Hippocampal formation (tissue), 2 donors: ENCODE measurements at places on chromosomes 16 and 17.

GRCh38 chr17:14332331-14332730 is 31.4 kb downstream of the HS3ST3B1 start:
- no peak for DNase-seq

DNA sequence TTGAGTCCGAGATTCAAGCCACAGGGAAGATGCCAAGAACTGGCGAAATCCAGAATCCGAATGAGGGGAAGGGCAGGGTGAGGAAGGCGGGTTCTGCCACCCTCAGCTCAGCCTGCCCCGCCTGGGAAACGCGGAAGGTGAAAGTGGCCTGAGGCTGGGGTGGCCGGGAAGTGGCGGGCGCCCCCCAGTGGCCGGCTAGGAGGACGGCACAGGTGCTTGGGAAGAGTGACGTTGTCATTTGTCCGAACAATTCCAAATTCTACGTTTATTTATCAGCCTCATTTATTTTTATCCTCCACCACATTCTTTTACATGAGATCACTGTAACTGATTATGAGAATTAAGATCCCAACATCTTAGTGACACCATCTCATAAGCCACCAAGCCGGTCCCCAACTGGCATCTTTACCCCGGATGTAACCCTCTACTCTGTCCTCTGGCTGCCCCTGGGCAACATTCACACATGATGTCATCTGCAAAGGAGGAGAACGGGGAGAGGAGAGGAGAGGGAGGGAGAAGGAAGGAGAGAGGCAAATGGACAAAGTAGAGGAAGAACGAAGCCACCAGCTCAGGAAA is 21.3 kb downstream of the SRCIN1 start:
- peak; percentile 44 for DNase-seq

GRCh38 chr17:73813201-73813600 is 169.0 kb upstream of the SDK2 start:
- no peak for DNase-seq

GRCh38 chr17:10205549-10206185 is 7.3 kb upstream of the GAS7 start:
- DNase-seq, result no peak

GRCh38 chr16:27482397-27483087 is 67.2 kb downstream of the GTF3C1 start:
- DNase-seq, result no peak

- DNase-seq, result no peak
Observed at GRCh38 chr17:73759734-73760438, 115.6 kb upstream of the SDK2 start.

DNA sequence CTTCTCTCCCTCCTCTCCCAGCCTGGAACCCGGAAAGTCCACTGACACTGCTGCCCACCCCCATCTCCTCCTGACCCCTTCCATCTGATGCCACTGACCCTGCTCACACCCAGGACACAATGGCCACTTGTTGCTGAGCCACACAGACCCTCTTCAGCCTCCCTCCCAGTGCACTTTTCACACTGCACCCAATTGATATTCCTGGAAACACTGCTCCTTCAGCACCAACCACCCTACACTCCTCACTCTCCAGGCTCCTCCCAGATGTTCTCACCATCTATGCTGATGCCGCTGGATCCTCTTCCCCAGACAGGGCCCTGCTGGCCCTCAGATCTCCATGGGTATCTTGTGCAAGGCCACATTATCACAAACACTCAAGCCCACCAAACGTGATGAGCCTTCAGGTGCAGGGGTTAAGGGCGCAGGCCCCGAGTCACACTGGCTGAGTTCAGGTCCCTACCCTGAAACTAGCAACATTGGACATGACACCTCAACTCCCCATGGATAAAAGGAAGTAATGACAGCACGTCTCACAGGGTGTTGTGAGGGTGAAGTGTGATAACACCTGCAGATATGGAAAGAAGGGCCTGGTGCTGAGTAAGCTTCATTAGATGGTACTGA is 238.1 kb downstream of the ZNF423 start:
- DNase-seq, result no peak

DNA sequence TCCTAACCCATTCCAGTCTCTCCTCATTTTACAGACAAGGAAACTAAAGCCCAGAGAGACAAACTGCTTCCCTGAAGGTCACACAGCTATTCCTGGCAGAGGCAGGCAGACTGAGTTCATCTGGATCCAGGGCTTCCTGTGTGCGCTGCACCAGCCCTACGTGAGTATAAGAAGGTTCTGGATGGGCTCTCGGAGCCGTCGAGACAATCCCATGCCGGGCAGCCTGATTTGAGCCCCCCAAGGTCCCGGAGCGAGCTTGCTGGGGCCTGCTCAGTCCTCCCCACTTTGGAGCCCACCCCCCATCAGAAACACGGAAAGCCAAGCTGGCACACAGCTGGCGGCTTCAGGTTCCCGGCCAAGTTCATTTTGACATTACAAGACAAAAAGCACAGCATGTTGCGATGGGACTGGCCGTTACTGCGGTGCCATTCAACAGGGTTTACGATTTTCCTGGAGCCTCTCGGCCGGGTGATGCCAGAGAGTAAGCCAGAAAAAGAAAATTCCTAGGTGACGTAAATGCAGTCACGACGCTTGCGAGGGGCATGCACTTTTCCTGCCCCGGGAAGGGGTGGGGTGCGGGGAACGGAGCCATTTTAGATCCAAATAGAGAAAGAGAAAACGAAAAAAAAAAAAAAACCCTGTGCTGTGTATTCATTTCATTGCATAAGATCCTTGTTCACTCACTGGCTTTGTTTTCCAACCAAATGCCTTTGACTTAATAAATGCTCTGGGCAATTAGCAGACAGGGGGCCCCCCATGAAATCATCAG is 167.1 kb upstream of the FOXF1 start:
- no peak for DNase-seq

DNA sequence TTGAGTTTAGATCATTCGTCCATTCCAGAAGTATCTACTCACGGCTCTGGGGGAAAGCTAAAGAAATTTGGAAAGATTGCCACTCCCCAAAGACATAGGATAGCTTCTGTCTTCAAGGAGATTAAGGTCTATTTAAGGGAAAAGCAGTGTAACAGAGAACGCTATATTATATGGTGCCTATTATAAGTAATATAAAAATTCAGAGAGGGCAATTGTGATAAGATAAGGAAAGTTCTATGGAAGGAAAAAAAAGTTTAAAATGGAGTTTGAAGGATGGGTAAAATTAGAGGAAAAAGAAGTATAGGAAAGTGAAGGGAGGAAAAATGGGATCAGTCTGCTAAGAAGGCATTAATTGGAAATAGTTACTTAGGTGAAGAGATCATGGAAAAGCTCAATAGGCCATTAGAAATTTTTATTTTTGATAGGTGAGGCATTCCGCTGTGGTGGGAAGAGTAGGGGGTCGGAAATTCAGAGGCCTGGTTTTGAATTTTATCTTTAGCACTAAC is 690 bp upstream of the CDC27 start:
- DNase-seq, result no peak

DNA sequence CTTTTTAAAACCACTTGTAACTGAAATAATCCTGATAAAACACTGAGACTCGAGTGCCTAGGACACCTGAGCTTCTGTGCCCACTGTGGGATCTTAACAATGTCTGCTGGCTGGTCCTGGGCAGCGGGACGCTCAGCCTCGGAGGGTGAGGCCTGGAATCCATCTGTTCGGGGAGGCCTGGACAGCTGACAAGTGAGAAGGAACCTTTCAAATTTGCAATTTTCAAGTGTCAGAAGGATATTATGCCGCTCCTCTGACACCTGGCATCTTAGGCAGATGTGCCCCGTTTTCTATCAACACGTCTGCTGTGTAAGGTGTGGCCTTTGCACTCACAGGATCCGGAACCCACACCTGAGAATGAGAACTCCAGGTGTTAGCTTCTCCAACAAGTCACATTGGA is 33.1 kb upstream of the C16orf78 start:
- DNase-seq, result no peak

- no peak for DNase-seq
Observed at GRCh38 chr17:67585077-67585602, 132.6 kb upstream of the NOL11 start.

DNA sequence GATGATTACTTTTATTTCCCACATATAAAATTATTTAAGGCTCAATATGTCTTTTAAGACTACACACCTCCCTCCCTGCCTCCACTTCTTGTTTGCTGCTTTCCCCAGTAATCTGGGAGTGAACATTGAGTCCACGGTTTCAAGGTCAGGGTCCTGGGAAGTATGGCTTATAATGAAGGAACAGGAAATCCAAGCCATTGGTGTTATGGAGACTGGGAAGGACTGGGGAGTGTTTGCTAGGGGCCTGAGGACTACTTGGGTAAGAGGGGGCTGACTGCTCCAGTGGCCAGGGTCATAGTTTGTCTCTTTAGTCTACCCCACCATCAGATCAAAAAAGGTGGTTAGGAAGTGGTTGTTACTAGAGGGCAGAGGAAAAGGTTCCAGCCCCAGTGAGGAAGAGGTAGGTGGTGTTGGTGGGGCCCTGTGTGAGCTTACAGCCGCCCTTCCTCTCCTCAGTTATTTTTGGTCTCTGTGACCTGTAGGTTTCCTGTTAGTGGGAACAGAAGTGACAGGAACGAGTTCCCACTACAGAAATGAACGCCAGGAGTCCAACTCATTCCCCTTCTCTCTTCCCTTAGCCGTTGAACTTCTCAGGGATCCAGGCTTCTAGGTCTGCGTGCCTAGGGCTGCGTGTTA is 742 bp upstream of the SLC16A13 start:
- DNase-seq, result no peak

DNA sequence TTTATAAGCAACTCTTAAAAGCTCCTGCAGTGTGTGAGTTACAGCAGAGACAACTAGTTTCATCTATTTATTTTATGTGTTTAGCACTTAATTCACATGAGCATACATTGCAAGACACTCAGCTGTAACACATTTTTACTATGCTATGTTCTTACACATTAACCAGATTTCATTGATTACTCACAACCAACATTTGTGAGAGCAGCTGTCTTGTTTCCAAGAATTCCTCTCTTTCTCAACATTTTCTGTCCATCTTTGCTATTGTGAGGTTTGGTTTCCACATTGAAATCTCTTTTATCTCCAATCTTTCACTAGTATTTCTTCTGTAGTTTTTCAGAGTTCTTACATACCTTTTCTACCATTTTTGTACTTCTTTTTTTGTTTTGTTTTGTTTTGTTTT is 51.2 kb downstream of the COPRS start:
- DNase-seq, result no peak

- DNase-seq, result no peak
Observed at GRCh38 chr17:8116776-8117175, 1.5 kb downstream of the ALOXE3 start.

- no peak for DNase-seq
Observed at GRCh38 chr17:44235583-44235936, 16.1 kb upstream of the UBTF start.

GRCh38 chr17:17770632-17771044 is 66.1 kb downstream of the SREBF1 start:
- DNase-seq, result no peak

- DNase-seq, result peak; percentile 34
Observed at GRCh38 chr16:84583995-84584394, 33.9 kb downstream of the COTL1 start.

DNA sequence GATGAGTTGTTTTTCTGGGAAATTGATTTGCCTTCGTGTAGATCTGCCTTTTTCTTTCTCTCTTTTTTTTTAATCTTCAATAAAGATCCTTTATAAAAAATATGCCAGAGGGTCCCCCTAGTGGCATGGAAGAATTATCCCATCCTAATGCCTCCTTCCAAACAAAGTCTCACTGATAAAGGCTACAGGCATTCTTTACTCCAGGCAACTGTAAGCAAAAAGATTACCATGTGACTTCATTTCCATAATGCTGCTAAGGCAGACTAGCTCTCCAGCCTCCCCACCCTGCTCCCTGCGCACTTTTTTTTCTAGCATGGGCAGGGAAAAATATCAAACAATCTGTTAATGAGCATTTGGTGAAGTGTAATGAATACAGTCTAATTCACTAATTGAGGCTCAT is 220.2 kb upstream of the CDH8 start:
- DNase-seq, result no peak

GRCh38 chr17:1830288-1830687 is 483 bp downstream of the RPA1 start:
- no peak for DNase-seq

DNA sequence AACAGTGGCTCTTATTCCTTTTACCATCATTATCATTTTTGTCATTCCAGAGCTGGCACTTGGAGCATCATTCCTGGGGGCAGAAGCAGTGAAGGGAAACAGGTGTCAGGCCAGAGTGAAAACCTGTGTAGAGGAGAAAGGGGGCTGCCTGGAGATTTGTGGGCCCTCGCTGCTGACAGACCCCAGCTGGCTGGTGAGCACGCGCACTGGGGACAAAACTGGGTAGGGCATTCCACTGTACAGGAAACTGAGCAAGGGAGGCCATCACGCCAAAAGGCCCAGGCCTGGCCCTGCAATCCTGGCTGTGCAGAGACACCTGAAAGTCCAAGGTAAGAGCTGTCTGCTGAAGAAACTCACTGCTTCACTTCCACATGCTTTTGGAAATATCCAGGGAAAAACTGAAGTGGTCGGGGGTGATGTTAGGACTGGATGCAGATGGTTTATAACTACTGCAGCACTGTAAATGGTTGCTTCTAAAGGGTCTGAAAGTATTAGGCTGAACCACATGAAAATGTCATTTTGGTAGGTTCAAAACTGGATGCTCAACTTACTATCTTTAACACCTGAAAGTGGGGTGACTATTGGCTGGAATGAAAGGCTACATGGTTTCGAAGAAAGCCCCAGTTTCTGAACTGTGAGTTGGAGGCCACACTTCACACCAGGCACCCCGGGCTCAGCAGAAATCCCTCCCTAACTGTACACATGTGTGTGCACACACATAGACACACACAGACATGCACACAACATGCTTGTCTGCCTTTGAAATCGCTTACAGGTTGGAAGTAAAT is 225.0 kb downstream of the C16orf78 start:
- DNase-seq, result no peak

DNA sequence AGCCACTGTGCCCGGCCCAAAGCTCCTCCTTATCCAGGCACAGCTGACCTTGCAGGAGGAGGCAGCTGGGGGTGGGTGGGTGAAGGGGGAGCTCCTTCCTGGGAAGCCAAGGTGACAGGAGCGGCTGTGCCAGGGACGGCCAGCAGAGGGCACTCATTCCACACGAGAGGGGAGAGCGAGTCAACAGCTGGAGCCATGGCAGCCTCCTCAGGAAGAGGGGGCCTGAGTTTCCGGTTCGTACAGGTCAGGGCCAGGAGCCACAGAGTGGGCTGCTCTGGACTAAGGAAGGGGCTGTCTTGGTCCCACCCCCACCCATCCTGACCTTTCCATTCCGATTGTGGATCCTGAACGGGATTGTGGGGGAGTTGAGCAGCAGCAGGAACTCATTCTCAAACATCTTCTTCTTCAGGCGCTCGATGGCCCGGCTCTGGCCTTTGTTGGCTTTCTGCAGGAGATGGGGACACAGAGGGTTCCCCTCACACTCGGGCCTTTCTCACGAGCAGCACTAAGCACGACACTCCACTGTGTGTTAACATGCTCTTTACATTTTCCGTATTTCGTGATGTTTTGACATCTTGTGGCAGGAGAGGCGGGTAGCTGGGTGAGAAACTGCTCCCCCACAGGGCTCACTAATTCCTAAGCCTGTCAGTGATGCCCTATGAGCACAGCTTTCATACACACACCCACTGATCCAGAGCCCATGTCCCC is 61.6 kb downstream of the TIMM22 start:
- no peak for DNase-seq
